ENCODE measurements at places on chromosomes 3 and 15.

- DNase-seq = no peak
These were observed at the start of gene GRIP2 for GRCh38 chr3:14539742-14540491. Gene GRIP2, minus strand, starts transcription at chr3:14540342. Its CDS starts 34 bp downstream, at chr3:14540308.

GRCh38 chr3:35296533-35296932 is 342.8 kb upstream of the ARPP21 start:
- DNase-seq = no peak

DNA sequence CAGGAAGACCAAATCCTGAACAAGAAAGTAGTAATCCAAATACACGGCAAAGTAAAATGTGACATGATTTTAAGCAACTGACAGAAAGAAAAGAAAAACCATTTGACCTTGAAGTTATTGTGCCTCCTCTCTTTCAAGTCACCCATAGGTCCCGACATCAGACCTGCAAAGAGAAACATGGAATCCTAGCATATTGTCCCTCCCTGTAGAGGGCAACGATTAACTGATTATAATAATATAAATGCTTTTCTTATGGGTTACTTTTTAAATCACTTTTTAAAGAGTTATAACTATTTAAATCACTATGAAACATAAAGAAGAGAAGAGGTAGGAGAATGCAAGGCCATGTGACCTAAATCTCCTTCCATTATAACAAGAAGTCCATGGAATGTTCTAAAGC is 143.2 kb upstream of the LIPC start:
- no peak for DNase-seq

DNA sequence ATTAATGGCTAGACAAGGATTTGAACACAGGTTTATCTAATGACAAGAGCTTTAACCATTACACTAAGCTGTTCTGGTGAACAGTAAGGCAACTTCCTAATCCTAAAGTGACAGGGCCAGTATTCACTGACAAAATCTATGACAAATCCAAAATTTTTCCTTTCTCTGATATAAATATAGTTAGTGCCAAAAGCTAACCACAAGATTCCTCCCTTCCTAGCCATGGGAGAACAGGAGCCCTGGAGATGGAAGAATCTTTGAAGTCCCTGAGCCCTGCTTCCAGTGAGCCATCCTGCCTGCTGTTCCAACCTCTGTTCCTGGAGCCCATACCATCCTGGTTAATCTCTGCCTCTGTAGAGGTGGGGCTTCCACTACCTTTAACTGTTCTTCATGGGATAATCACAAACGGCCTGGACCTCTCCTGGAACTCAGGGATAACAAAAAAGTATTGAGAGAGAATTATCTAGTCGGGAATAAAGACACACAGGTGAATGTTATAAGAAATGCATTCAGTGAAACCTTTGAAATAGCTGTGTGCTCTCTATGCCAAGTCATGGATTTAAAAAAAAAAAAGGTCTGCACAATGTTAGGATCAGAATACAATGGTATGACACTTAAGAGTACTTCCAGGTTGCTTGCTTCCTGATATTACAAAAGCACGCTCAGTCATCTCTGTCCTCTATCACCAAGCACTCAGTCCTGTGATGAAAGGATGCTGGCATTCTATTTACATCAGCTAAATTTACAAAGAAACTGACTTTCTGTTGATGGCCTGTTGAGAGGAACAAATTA is 235.8 kb downstream of the SUCLG2 start:
- no peak for DNase-seq

DNA sequence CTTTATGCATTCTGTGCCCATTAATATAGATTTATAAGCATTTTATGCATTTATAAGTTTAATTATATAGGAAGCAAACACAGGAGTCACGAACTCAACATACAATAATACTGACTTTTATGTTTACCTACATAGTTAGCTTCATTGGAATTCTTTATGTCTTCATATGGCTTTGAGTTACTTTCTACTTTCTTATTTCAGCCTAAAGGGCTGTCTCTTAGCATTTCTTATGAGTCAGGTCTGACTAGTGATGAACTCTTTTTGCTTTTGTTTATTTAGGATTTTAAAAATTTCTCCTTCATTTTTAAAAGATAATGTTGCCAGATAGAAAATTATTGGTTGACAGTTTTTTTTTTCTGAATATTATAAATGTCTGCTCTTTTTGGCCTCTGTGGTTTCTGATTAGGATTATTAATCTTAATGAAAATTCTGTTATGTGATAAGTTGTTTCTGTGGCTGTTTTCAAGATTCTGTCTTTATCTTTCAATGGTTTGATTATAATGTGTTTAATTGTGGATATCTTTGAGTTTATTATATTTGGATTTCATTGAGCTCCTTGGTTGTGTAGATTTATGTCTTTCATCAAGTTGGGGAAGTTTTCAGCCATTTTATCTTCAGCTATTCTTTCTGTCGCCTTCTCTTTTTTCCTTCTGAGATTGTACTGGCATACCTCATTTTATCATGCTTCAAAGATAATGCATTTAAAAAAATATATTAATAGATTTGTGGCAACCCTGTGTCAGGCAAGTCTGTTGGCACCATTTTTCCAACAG is 54.3 kb downstream of the ATP2C1 start:
- no peak for DNase-seq

- no peak for DNase-seq
These were observed 827.4 kb downstream of the SI start for GRCh38 chr3:164250923-164251322.

GRCh38 chr3:8621872-8622271 is 22.7 kb downstream of the SSUH2 start:
- no peak for DNase-seq

DNA sequence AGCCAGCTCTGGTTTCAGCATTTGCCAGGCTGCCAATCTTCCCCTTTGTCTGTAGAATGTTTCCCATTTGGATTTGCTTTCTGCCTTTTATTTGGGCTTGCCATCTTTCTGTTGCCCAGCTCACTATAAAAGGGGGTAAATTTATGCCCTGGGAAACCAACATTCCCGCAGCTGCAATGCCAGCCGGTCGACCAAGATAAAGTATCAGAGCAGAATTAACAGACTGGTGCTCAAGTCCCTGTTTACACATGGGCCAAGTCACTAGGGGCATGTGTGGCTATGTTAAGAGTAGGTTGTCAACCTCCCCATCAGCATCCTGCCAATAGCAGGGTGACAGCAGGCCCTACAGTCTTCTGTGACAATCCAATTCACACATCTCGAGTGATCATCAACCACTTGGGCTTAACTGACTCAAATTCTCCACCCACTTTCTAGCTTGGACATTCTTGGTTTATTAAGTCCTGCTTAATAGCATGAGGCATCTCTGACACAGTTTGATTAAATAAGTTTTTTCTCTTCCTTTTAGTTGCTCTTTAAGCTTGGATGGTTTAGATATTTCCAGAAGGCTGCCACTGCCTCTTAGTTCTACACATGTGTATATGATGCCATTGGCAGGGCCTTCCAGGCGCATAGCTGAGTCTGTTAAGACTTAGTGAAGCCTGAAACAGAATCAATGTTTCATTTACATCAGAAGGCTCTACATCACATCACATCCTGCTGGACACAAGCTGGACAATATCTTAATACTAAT is 24.1 kb upstream of the VEPH1 start:
- DNase-seq = no peak

DNA sequence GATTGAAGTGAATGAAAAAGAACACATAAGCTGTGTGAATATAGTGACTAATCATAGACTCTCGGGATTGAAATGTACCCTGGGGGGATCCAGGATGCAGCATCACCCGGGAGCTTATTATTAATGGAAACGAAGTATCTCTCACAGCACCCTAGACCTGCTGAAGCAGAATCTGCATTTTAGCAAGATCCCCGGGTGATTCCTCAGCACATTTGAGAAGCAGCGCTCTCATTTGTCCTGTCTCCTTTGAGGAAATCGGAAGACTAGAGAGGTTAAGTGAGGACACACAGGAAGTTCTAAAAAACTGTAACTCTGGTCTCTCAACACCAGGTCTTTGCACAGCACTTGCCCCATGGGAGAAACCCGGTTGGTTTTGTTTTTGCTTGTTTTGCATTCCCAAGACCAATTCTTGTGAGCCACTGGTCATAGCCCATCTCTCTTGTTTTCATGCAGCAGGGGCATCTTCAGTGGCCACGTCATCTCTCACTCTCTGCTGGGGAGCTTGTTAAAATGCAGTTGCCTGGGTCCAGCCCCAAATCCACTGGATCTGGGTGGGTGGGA is 30.2 kb downstream of the ZNF710 start:
- DNase-seq = no peak

DNA sequence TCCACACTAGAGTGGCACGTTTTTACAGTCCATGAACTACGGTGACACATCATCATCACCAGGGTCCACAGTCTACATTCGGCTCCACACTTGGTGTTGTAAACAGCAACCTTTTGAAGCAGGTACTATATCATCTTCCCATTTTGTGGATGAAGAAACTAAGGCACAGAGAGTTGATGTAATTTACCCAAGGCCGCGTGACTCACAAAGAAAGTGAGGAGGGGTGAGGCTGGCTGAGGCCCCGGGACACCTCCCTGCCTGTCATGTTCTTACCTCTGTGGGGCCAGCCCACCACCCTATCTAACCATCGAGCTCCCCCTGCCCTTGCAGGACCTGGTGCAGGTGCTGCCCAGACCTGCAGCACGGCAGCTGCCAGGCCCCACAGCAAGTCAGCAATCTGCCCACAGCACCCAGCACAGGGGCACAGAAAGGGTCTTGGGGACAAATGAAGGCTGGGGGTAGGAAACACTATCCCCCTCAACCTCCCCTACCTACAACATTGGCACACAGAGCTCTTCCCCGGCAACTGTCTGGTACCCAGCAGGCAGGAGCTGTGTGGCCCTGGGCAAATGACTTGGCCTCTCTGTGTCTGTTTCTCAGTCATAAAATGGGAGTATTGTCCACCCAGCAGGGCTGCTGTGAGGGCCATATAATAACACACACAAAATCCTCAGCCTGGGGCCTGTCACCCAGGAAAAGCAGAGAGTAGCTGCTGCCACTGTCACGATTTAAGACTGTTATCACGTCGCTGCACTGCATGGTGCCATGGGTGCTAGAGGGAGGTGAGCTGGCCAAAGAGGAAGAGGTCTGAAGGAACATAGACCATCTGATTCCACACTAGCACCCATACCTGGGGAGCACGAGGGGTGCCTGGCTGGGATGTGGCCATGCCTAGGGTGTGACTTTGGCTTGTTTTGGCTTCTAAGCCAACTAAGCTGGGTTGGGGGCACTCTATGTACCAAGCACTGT is 115.1 kb downstream of the IQSEC1 start:
- DNase-seq = no peak

DNA sequence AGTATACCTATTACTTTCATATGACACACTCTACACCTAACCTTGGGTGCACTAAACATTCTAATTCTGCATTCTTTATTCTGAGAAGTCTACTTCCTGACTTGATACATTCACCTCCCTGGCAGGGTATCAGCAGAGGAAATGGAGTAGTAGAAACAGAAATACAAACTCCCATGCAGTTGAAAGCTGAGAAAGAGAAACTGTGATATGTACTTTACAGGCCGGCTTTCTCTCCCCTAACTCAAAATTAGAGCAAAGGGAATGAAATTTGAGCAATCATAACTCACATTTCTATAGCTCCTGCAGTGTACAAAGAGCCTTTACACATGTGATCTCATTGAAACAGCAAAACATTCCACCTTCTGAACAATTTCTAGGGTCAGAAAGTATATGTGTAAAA is 135.5 kb upstream of the COL8A1 start:
- no peak for DNase-seq

- no peak for DNase-seq
These were observed 11.0 kb downstream of the TMED3 start for GRCh38 chr15:79321876-79322275.

GRCh38 chr15:79339588-79340314 is 28.8 kb downstream of the TMED3 start:
- no peak for DNase-seq

DNA sequence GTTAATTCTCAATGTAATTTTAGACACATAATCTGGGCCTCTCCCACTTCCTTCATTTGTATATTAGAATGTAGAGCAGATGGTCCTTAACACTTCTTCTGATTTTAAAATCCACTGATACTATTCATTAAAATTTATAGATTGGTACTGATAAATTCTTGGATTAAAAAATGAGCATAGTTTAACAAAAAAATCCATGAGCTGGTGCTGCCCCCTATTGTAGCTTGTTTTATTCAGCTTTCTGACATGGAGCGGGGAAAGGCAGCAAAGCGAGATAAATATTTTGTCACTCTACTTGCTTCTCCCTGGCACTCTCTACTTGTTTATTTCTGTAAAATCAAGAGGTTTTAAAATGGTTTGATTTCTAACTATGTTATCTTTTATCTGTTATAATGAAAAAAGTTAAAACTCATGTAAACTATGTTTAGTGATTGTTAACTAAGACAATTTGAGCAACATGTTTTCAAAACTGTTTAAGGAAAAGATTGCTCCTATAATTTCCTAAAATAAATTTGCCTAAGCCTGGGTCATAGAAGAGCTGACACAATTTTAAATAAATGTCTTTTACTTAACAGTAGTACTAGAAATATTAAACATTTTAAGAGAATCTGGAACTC is 26.5 kb upstream of the PLOD2 start:
- DNase-seq = no peak

GRCh38 chr3:146274833-146275232 is 23.9 kb upstream of the PLSCR4 start:
- DNase-seq = no peak

DNA sequence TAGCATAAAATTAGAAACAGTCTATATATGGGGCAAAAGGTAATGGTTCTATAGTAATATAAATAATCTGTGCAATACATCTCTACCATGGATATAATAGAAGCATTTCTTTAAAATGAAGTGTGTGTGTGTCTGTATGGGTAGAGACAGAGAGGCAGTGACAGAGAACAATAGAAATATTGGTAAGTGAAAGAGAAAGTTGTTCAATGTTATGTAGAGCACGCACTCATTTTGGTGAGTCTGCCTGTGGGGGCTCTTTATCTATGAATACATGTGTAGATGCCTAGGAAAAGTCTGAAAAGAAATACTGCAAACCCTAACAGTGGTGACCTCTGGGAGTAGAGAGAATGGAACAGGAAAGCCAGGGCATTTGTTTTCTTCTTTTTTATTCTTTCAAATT is 182.6 kb downstream of the STAC start:
- DNase-seq = no peak

GRCh38 chr3:33758281-33758680 is 40.1 kb upstream of the PDCD6IP start:
- no peak for DNase-seq

GRCh38 chr15:40695469-40695890 is 506 bp downstream of the RAD51 start:
- no peak for DNase-seq

GRCh38 chr3:197302696-197303341 is 4.4 kb upstream of the DLG1 start:
- DNase-seq = no peak

- no peak for DNase-seq
These were observed 62.0 kb downstream of the MSL2 start for GRCh38 chr3:136134091-136134490.

GRCh38 chr15:60682615-60683014 is 203.7 kb upstream of the ICE2 start:
- no peak for DNase-seq
